GM04503 (cell line): ENCODE measurements at places on chromosomes 5 and 9.
A peak's percentile ranks its signal among the peaks of the same experiment; 100 is the strongest.

DNA sequence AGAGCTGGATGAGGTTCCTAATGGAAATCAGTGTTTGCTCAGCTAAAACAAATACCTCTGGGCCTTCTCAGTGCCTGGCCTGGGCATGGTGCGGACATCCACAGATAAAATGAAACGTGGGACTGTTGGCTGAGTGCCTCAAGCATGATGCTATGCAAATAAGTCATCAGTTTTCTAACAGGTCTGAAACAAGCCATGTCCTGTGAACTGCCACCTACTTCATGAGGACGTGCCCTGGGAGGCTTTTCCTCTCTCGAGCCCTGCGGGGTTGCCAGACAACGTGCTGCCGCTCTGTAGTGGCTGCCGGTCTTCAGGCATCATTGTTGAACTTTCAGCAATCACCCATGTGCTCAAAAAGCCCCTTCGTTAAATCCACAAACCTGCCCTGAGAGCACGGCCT lies 240.4 kb upstream of the IRX2 start:
- DNase-seq = no peak

DNA sequence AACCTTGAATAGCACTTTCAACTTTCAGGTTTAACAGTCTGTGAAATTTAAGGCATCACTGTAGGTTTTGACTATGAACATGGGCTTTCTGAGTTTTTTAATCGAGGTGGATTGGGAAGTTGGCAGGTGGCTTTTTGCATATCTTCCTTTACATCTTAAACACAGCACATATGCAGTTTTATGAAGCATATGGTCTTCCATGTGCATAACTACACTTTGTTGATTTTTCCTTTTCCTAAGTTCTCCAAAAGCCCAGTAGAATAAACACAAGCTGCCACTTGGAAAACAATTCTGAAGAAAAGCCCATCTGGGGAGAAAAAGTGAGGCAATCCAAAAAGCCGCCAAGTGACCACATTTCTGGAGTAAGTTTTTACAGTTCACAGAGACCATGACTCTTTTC lies 236.5 kb upstream of the IL12B start:
- DNase-seq = no peak

DNA sequence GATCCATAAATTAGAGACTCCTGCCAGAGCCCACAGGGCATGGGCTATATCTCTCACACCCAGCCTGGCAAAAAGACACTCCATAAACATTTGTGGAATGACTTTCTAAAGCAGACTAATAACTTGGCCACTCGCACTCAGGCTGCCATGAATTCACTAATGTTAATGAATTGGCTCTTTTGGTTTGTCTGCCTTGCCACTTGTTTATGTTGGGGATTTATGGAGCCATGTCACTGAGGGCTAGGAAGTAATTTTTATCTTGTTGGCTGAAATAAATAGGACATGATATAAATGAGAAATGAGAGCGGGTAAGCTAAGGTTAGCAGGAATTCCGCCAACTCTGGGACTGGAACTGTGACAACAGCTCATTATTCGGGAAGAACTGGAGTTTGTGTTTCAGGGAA lies 55.2 kb downstream of the DROSHA start:
- DNase-seq = no peak

DNA sequence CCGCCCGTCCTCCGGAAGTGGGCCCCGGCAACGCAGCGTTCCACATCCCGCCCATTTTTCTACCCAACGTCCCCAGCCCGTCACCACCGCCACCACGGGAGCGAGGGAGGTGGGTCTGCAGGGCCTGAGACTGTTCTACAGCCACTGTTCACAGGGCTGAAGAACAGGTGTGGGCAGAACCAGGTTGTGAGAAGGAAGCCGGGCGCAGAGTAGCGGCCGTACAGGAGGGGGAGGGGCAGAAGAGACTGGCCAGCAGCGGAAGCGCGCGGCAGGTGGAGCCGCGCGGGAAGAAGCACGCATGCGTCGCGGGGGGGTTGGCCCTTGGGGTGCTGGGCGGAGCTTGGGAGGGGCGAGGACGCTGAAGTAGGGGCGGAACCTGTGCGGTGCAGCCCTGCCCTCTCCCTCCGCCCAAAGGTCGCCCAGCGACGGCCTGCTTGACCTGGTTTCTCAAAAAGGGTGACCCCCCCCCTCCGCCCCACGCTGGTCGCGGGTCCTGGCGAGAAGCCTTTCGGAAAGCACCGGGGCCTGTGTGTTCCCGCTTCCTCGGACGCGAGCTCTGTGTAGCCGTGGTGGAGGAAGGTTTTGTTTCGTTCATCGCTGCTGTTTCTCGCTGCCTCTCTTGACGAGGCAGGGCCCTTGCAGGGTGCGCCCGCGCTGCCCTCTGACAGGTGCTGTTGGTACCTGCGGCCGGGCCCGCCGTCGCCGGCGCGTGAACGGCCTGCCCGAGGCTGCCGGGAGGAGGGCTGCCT lies 7.8 kb upstream of the MGAT1 start:
- no peak for DNase-seq

GRCh38 chr9:92747459-92748232 lies 17.0 kb downstream of the BICD2 start:
- DNase-seq = no peak

GRCh38 chr9:81578606-81579005 lies 110.7 kb downstream of the TLE1 start:
- DNase-seq = peak; percentile 42

DNA sequence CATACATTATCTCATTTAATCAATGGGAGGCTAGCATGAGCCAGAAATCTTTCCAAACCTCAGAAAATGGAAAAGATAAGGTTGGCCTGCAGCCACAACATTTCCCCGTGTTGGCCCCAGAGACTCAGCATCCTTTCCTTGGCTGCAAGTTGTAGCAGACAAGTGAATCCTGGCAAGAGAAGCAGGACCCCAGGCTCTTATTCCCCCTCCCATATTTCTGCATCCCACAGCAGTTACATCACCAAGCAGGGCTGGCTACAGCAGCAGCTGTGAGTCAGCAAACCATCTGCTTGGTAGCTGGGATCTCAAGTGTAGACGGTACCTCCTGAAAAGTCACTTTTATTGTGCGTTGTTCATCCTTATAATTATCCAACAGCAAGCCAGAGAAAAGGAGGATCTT lies 212.4 kb downstream of the GNA14 start:
- no peak for DNase-seq

- DNase-seq = no peak
These were observed 19.4 kb upstream of the C5orf63 start for GRCh38 chr5:127092690-127093089.

DNA sequence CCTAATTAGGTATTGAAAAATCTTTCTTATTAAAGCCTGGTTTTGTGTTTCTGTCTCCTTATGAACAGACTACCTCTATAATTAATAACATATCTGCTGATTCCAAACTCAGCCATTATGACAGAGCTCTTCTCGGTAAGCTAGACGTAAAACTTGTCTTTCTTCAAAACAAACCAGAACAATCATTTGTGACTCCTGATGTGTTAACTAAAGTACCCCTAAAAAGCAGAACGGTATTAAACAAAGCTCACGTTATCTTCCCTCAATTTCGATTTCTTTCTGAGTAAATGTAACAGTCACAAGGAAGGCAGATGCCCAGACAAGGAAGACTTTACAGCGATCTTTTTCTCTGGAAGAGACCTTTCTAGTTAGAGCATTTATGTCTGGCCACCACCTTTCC lies 1.8 kb downstream of the SEMA5A start:
- DNase-seq = no peak

DNA sequence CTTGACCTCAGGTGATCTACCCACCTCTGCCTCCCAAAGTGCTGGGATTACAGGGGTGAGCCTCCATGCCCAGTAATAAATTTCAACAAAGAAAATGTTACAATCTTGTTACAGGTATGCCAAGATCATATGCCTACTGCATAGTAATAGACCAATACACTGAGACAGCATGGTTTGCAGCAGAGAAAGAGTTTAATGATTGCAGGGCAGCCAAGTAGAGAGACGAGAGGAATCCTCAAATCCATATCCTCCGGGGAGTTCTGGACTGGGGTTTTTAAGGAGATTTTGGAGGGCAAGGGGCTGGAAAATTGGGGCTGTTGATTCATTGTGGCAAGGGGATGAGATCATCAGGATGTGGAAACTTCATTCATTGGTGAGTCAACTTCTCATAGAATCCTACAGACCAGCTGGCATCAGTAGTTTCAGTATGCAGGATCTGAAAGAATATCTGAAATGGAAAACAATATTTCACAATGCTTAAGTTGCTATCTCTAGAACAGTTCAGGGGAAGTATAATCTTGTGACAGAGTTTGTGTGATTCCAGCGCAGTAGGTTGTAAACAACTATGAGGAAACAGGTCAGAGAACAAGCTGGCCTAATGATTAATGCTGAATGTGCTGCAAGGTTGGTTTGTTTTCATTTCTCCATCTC lies 14.8 kb upstream of the TUT7 start:
- DNase-seq = peak; percentile 46
